Stimulated activated CD8-positive, alpha-beta memory T cell treated with anti-CD3 and anti-CD28 coated beads, Interleukin-15, amount 100 ng/mL, for 1 hour (primary cell): ENCODE measurements at places on chromosomes 6 and 20.

GRCh38 chr6:17389274-17389847, 4.0 kb upstream of the CAP2 start:
- no peak for DNase-seq

GRCh38 chr6:123806561-123806960, 2.9 kb downstream of the NKAIN2 start:
- no peak for DNase-seq

DNA sequence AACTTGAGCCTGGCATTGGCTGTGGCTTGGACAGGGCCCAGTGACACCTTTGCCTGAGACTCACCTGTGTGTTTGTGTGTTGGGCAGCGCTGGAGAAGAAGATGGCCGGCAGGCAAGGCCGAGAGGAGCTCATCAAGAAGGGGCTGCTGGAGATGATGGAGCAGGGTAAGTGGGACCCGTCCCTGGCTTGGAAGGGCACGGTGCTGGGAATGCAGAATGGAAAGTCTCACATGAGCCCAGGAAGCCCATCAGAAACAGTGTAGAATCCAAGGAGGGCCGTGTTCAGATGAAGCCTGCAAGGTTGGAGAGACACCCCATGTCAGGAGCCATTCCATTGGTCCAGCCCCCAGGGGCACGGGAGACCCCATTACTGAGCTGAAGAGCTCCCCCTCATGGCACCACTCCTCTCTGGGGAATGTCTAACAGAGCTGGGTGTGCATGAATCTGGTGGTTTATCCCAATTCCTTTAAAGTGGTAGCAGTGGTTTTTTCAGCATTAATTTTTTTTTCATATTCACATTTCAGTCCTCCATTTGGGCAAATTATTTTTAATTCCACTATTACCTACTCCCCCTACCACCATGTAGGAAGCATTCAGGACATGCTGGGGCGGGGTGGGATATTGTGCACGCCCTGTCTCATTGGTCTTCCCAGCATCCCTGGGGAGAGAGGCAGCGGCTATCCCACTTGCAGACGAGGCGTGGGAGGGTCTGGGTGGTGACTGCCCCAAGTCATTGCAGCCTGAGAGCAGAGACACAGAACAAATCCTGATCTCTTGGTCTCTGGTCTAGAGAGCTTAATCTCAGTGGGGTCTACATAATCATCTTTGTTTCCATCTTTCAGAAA, 143.6 kb downstream of the PHACTR3 start:
- DNase-seq: no peak

GRCh38 chr6:107712665-107713551, 111.2 kb downstream of the SCML4 start:
- no peak for DNase-seq

DNA sequence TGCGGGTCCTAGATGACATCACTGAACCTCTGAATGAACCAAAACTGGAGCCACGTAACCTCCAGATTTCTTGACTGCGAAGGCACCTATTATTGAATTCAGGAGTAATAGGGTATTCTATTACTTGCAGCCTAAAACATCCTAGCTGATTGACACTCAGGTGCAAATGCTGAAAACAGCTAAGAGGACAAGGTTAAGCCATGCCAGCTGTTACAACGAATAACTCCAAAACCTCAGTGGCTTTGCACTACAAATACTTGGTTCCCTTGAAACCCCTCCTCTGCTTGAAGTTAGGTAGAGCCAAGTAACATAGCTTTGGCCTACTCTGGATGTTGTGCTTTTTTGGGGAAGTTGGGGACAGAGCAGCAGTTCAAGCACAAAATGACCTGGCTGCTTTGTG, 21.0 kb upstream of the CCN5 start:
- no peak for DNase-seq

GRCh38 chr6:106522562-106523250, 106.6 kb downstream of the RTN4IP1 start:
- no peak for DNase-seq

GRCh38 chr6:136720045-136720770, 72.1 kb downstream of the MAP3K5 start:
- DNase-seq: no peak
